BJ (cell line): ENCODE measurements at places on chromosomes 5 and 9.

- no peak for DNase-seq
Measured at GRCh38 chr5:72539726-72540125, 32.5 kb upstream of the ZNF366 start.

GRCh38 chr5:20294696-20295095 is 306.7 kb upstream of the CDH18 start:
- no peak for DNase-seq

DNA sequence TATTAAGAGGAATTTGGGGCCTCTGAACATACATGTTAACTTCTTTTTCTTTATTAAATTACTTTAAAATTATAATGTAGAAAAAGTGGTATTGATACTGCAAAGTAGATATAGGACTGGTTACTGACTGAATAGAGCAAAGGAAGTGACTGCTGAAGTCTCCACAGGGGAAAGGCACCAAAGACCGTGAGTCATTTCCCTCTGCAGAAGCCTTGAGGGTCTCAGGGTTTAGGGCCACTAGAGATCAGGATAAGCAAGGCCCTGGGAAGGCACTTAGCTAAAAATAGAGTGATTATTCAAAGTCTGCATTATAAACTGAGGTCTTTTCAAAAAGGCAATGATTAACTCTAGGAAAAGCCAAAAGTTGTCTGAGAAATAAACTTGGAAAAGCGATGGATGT is 44.7 kb upstream of the ITGA1 start:
- no peak for DNase-seq

- DNase-seq, result no peak
Measured at GRCh38 chr9:73265876-73266275, 114.2 kb downstream of the ANXA1 start.

GRCh38 chr9:117772960-117773359 is 68.8 kb downstream of the TLR4 start:
- DNase-seq, result peak; percentile 73

GRCh38 chr9:27506981-27507380 is 17.1 kb upstream of the IFNK start:
- no peak for DNase-seq

DNA sequence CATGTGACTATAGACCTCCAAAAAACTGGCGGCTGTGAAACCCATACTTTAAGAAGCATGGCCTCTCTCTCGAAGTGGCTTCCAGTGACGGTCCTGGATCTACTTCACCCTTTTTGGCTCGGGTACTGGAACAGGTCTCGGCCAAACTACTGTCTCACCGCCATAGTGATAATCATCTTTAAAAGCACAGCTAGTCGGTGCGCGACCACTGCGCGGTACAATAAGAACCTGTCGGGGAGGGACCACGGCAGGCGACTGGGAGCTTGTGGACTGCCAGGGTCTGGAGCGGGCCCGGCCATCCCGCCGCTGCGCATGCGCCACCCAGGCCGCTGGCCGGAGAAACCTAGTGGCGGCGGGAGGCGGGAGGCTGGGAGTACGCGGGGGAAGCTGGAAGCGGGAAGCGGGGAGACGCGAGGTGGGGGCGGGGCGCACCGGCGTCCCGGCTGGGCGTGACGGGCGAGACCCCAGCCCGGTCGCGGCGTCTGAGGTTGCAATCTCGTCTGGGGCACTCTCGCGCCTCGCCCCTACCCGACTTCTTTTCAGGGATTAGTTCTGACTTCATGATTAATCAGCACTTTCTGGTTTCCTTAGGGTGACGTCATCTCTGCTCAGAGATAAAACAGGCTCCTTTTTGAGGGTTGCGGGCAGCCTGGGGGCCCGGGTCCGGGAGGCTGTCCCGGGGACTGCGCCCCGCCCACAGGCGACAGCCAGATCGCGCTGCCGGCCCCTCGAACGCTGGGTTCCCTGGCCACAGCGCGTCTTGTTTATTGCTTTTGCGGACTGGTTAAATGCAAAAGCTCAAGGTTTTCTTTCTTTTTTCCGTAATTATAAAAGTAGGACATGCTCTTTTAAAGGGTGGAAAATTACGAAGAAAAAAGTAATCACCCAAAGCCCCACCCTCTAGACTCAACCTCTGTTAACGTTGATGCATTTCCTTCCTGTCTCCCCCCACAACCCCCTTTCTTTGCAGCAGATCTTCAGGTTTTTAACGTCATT is 266.8 kb downstream of the CWC27 start:
- peak; percentile 49 for DNase-seq

- DNase-seq, result no peak
Measured at GRCh38 chr5:10421896-10422691, 19.6 kb upstream of the ROPN1L start.

- no peak for DNase-seq
Measured at GRCh38 chr5:151139646-151140045, 17.9 kb downstream of the ANXA6 start.

- DNase-seq, result no peak
Measured at GRCh38 chr5:150448334-150448733, 1.2 kb downstream of the RPS14 start.

- DNase-seq, result no peak
Measured at GRCh38 chr9:122904466-122904822, 715 bp downstream of the RC3H2 start.

DNA sequence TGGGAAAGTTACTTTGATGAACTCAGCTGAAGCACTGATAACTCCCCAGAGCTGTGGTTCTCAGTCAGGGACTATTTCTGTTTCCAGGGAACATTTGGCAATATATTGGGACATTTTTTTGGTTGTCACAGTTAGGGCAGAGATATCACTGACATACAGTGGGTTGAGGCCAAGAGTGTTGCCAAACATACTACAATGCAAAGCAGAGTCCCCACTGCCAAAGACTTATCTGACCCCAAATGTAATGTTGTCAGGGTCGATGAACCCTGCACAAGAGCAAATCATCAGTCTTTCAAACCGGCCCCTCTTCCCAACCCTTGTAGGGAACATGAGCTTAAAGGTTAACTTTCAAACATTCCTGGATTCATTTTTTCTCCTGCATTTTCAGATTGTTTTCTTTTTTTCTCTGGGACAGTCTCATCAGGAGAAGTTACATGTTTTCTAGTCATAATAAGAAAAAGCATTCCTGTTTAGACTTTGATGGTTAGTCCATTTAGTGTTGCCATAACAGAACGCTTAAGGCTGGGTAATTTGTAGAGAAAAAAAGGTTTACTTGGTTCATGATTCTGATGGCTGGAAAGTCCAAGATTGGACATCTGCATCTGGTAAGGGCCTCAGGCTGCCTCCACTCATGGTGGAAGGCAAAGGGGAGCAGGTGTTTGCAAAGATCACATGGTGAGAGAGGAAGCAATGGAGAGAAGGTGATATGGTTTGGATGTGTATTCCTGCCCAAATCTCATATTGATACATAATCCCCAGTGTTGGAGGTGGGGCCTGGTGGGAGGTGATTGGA is 18.8 kb upstream of the SUB1 start:
- DNase-seq, result no peak

DNA sequence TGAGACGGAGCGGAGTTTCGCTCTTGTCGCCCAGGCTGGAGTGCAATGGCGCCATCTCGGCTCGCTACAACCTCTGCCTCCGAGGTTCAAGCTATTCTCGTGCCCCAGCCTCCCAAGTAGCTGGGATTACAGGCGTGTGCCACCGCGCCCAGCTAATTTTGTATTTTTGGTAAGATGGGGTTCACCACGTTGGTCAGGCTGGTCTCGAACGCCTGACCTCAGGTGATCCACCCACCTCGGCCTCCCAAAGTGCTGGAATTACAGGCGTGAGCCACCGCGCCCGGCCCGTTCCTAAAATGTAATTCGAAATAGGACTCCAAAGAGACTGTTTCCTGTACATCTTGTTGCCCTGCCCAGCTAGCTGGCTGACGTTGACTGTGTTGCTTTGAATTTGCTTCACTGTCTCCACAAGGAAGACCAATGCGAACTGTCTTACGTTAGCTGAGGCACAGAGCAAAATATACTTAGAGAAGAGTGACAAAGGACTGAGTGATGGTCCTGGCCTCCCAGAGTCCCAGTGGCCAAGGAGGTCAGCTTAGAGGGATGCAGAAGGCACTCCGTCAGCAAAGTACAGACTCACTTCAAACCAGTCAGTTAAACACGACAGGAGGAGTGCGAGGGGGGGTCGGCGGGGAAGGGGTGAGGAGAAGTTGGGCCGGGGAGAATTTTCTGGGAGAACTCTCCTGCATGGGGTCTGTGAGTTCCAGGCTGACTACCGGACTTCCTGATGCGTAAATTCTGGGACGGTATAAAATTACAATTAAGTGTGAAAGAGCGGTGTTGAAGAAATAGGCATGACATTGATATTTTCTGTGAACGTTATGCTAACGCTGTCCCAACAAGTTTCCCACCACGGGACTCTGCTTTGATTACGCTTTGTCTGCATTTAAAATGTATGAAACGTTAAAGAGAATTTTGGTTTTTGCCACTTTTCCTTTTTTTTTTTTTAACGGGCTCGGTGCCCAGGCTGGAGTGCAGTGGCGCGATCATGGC is 6.8 kb upstream of the TRIM41 start:
- DNase-seq, result no peak
